ENCODE measurements at places on chromosomes 3 and 15.

- DNase-seq, result peak; percentile 1
Observed at GRCh38 chr3:63333815-63334214, 55.7 kb downstream of the SYNPR start.

DNA sequence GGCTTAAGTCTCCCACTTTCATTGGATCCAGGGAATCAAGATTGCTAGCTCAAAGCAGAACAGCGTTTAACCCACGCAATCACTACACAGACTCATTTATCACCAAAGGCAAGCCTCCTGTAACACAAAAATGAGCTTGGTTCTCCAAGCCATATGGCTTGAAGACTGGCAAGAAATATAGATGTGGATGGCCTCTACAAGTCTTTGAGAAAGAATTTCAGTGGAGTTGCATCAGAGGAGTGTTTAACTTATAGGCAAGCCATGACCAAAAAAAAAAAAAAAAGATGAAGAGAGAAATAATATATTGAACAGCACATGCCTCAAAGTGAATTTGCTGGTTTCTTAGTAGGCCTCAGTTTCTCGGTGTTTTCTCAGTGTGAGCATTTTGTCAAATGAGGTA, 27.3 kb downstream of the PDZRN3 start:
- DNase-seq, result no peak

- DNase-seq, result no peak
Observed at GRCh38 chr3:174596447-174596982, 262.6 kb upstream of the NAALADL2 start.

GRCh38 chr3:4751502-4752101, 227.6 kb upstream of the BHLHE40 start:
- no peak for DNase-seq

DNA sequence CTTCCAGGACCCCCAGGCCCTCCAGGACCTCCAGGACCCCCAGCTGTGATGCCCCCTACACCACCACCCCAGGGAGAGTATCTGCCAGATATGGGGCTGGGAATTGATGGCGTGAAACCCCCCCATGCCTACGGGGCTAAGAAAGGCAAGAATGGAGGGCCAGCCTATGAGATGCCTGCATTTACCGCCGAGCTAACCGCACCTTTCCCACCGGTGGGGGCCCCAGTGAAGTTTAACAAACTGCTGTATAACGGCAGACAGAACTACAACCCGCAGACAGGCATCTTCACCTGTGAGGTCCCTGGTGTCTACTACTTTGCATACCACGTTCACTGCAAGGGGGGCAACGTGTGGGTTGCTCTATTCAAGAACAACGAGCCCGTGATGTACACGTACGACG, 22.1 kb upstream of the CMSS1 start:
- DNase-seq, result no peak

DNA sequence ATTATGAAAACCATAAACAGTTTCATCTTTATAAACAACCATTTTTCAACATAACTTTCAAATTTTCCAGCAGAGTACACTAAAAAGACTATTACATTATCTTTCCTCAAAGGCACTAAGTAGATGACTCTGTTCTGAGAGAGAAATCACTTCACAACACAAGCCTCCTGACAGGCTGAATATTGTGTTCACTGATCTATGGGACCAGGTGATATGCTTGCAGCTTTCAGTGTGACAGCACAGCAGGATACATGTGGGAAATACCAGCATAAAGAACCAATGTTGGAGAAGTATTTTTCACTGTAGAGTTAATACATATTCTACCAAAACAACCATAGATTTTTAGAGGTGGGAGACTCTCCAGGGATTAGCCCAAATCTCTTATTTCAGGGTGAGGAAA, 350.6 kb downstream of the PLCL2 start:
- no peak for DNase-seq

DNA sequence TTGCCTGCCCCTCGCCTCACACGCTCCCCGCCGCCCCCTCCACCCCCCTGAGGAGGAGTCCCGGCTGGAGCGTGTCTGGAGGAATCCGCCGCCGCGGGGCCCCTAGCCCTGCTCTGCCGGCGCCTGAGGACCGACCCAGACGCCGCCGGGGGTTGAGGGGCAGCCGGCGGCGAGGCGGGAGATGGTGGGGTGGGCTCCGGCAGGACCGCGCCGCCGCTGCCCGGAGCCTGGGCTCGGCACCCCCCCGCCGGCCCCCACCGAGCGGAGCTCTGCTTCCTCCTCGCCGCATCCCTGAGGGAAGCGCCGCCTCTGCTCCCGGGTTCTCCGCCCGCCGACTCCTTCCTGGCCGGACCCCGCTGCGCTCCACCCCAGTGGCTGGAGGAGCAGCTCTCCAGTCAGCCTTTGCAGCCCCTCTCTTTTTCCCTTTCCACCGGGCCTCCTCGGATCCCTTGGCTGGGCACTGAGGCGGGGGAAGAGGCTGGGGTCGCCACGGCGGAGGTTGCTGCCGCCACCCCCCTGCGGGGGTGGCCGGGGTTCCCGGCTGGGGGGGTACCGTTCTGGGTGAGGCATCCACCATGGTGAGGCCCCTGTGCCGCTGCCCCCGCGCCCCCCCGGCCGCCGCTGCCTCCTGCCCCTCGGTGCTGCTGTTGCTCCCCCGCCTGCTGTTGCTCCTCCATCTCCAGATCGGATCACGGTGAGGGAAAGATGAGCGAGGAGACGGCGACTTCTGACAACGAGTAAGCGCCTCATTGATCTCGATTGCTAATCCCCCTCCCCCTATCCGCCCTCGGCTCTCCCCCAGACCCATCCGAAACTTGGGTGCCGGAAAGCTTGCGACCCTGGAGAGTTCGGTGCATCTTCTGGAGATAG, at the start of gene SPRED1:
SPRED1 (plus strand) TSS at position 356 of the 870 bp plus-strand sequence; CDS start at position 706, 350 bp downstream.
- DNase-seq, result no peak

- no peak for DNase-seq
Observed at GRCh38 chr3:50612234-50612882, 784 bp upstream of the CISH start.

DNA sequence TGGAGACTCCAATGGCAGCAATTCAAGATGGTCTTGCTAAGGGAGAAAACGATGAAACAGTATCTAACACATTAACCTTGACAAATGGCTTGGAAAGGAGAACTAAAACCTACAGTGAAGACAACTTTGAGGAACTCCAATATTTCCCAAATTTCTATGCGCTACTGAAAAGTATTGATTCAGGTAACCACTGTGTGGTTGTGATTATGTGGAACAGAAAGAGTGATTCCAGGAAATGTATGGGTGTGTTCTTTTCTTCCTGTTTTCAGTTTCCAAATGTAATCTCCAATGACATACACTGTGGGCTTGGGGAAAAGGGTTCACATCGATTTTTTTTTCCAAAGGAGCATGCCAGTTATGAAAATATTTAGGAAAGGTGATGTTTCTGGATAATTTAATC, 10.9 kb downstream of the SCG3 start:
- no peak for DNase-seq

DNA sequence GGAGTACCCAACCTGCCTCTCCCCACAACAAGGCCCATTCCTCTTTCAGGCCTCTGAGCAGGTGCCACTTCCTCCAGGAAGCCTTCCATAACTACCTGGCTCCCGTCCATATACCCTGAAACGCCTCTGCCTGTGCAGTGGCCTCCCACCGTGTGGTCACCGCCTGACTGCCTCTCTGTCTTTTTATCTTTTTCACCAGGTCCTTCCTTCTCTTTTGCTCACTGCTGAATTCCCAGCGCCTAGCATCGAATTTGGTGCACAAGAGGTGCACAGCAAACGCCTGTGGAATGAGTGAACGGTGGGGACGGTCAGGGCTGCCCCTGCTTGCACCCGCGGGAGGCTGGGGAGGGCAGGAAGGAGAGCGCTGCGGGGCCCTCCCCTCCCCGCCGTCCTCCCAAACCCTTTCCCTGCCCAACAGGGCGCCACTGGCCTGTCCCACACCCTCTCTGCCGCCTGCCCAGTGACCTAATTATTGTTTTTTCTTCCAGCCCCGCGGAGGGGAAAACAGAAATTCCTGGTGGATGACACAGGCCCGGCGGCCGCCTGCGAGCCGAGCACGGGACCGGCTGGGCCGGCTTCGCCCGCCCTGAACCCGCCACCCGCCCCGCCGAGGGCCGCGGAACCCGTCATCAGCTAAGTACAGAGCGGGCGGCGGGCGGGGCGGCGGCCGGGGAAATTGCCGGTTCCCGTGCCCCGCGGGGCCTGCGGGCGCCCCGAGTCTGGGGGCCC, 140.1 kb downstream of the SMAD6 start:
- DNase-seq, result no peak

DNA sequence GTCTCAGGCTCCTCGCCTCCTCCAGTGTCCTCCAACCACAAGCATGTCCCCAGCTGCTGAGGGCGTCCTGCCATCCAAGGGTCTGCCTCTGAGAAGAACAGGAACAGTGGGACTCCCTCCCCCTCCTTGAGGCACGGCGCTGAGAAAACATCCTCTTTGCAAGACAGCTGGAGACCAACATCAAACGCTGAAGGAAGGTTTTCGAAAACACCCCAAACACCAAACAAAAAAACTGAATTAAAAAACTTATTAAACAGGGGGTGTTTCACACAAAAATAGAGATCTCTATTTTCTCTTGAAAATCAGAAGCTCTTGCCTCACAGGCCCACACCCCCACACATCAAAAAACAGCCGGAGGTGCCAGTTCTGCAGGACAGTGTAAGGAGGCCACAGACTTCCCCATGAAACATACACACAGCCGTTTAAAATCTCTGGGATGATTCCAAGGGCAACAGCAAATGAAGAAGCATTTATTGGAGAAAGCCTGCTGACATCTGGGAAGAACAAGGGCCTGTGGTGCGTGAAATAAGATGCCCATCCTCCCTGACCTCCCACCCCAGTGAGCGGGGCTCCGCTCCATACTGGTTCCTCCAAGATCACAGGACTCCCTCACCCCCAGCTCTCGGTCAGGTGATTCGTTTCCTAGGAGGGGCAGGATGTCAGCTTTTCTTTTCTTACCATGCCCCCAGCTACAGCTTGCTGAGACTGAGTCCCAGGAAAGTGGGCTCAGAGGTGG, 71.3 kb downstream of the NUP210 start:
- no peak for DNase-seq

DNA sequence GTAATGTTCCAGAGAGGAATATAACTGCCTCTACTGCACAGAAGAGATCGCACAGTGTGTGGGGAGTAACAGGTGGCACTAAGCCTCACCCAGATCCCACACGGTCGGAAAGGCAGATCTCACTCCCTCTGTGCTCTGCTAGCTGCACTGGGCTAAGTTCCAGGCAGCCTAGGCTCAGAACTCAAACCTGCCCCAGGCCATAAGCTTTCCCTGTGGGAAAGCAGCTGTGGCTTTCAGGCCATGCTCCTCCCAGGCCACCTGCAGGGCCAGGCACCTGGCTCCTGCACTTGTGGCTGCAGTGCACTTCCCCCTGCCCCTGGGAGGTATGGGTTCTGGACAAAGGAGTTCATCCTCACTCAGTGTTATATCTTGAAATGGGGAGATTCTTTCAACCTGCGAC, 27.5 kb downstream of the PCCB start:
- no peak for DNase-seq

GRCh38 chr15:50107157-50107556, 11.9 kb downstream of the ATP8B4 start:
- DNase-seq, result no peak

DNA sequence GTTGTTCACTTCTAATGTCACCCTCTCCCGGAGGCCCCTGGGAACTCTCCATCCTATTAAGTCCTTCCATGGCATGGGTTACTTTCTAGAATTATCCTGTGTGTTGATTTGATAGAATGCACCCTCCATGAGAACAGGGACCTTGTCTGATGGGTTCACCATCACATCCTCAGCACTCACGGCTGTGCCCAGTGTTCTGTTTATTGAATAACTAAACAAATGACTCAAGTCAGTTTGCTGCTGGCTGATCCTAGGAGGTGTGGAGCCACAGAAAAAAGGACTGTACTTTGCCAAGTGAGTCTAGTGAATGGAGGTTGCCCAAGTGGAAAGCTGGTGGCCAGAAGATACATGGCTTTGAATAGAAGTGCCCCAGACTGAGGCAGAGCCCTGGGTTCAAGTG, 48.5 kb upstream of the RAB6B start:
- no peak for DNase-seq

GRCh38 chr15:67501177-67501835, 19.6 kb upstream of the C15orf61 start:
- no peak for DNase-seq

DNA sequence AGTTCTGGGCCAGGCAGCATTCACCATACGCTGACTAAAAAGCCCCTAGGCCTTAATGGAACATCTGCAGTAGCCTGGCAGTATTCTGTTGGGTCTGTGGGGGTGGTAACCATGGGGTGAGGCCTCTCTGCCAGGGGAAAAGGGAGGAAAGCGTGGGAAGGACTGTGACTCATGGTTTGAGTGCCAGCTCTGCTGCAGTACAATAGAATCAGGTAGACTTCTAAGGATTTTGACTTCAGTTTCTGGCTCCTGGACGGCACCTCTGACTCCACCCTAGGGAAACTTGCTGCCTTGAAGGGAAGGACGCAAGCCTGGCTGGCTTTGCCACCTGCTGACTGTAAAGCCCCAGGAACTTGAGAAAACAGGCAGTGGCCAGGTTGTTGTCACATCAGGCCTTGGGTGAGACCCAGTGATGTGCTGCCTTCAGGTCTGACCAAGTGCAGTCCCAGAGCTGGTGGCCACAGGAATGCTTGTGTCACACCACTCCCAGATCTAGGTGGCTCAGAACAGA, 148.6 kb downstream of the SUCNR1 start:
- DNase-seq, result no peak

DNA sequence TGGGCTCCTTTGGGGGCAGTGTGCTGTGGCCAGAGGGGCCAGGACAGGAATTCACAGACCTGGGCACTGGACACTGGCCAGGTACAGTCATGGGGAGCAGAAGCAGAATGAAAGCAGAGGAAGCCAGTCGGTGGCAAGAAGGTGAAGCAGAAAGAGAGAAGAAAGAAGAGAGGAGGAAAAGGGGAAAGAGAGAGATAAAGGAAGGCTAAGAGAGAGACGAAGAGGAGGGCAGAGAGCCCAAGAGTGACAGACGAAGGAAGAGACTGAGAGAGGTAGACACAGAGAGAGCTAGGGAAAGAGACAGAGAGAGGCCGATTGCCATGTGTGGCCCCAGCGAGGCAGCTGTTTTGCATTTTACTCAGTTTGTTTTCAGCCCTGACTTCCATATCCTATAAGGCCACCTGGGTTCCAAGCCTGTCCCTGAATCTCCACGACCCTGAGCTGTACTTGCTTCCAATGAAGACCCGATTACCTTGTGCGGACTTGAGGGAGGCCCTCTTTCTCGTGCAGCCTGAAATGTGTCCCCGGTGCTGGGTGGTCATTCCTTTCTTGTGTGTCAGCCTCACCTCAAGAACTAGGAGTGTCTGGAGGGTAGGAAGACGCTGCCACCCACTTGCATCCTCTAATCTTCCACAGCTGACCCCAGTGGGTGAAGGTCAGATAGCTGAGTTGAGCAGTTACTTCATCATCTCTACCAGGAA, 73.9 kb downstream of the LSM3 start:
- DNase-seq, result no peak

GRCh38 chr3:73832426-73832825, 207.7 kb upstream of the PDZRN3 start:
- no peak for DNase-seq

Measured in SHP77 treated with DMSO at 0.1 percent for 48 hours (cell line).